Left lobe of liver (tissue), 2 donors: ENCODE measurements at places on chromosomes 11 and 22. TPM values are rescaled to one million over a fixed set of nuclear protein-coding genes. Genes with fewer than 3 reads are reported as not detected.

DNA sequence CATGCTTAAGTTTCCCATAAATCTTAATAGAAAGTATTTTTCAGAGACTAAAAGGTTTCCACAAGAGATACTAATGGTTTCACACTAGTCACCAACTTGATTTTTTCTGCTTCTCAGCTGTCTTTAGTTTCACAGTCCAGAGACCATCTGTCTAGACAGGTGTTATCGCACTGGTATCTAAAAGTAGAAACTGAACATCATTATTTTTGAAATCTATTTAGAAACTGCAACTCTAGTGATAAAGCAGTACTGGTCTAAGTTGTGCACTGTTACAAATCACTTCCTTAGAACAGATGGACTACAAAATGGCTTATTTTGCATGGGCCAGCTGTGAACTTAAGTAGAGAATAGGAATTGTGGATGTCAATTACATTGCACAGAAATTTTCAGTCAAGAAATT, 78.0 kb downstream of the CNTN5 start:
- no peak for DNase-seq

The TRIM22 gene
- 8.0 TPM for total RNA-seq

DNA sequence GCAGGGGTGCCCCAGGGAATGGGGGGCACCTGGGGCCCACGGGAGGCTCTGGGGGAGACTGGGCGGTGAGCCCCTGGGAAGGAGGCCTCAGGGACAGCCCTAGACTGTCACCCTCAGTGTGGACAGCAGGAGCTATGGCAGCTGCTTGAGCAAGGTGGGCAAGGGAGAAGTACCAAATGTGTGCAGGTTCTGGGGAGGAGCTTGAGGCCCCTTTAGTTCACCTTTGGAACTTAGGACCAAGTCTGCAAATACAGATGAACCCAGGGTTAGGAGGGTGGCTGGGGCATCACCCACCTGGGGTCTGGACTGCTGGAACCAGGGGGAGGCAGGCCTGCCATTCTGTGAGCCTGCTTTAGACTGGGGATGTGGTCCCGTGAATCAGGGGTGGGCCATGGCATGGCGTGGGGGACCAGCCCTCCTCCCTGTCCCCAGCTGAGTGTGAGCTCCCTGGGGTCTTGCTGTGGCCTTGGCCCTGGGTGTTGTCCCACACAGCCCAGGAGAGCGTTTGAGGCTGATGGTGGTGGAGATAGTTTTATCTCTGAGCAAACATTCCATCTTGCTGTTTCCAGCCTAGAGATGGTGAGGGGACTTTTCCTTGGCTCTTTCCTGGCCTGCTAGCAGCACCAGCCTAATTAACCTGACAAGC, 122.3 kb downstream of the KCNQ1 start:
- no peak for DNase-seq

DNA sequence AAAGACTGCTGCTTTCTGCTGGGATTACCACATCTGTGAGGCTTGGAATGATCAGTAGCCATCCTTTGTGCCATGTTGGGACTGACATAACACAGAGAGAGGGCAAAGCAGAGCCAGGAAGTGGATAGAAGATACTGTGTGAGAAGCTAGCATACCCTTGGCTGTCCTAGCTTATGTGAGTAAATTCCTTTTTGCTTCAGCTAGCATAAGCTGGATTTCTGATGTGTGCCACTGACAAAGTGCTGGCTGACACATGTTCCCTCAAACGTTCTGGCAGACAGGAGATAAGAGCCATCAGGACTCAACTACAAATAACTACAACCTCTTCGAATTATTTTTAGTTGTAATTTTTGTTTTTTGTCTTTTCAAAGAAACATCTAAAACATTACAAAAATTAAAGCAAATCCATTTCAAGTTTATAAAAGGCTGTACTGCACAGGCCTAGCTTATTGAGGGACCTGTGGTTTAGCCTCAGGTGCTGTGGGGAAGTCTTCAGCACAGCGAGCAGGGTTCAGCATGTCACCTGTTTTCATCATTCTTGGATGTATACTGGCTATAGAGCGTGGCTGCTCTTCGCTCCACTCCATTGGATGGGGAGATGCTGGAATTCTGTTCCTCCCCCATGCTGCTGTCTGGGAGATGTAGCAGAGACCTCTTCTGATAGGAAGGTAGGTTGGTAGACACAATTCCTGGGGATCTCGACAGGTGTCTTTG, 120.9 kb downstream of the SWAP70 start:
- DNase-seq, result no peak

The C1QTNF4 gene
- 0.45 TPM for total RNA-seq

DNA sequence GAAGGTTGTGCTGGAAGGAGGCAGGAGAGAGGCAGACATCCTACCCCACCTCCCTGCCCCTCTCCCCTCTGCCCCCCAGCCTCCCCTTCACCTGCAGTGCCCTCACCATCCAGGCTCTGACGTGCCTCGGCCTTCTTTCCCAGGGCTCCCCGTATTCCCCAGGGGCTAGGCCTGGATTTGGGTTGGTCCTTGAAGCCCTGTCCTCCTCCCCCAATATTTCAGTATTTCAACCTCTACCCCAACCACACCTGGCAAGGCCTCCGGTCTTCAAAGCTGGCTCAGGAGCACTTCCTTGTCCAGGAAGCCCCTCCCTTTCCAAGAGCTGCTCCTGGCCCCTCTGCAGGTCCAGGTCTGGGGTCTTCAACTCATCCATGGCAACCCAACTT, 8.6 kb upstream of the PDE2A start:
- no peak for DNase-seq
